ENCODE measurements at places on chromosomes 6 and 20. TPM values are rescaled to one million over a fixed set of nuclear protein-coding genes. Genes with fewer than 3 reads are reported as not detected.

Gene MYT1
- total RNA-seq, result not detected

Gene HMGA1
- total RNA-seq, result 19.2 TPM

Gene EPPIN
- total RNA-seq, result not detected

Gene TNFRSF6B
- 5.9 TPM for total RNA-seq

Gene CST3
- total RNA-seq, result 1,105 TPM

Gene ACSS1
- total RNA-seq, result 14.8 TPM

Gene BPIFB4
- not detected for total RNA-seq

Gene OPRM1
- not detected for total RNA-seq

Gene LST1
- 21.1 TPM for total RNA-seq

Gene EBF4
- 19.9 TPM for total RNA-seq

Gene WFDC12
- not detected for total RNA-seq

Gene DDRGK1
- total RNA-seq, result 40.5 TPM

Gene GMPR
- total RNA-seq, result 23.8 TPM

Gene PSORS1C1
- 3.0 TPM for total RNA-seq

Gene SLPI
- total RNA-seq, result 41.2 TPM

Gene POU3F2
- total RNA-seq, result not detected

Gene MATN4
- total RNA-seq, result 0.42 TPM

Gene WFDC10B
- total RNA-seq, result not detected

Gene ZSCAN26
- total RNA-seq, result 15.7 TPM

Gene BLOC1S5
- 11.6 TPM for total RNA-seq

Gene WFDC11
- total RNA-seq, result not detected

Gene FAM83D
- total RNA-seq, result 3.4 TPM

Gene TBX18
- 58.6 TPM for total RNA-seq

Gene GLP1R
- not detected for total RNA-seq

Gene FNDC1
- 2.5 TPM for total RNA-seq

Gene RAET1E
- total RNA-seq, result 0.65 TPM

Gene THEMIS
- 1.7 TPM for total RNA-seq

Gene TREML4
- 0.49 TPM for total RNA-seq

Gene OR2J3
- not detected for total RNA-seq

Gene CGA
- total RNA-seq, result not detected

Measured in aorta (tissue), 5 donors.